Caco-2 (cell line): ENCODE measurements at places on chromosomes 6 and 20. TPM values are rescaled to one million over a fixed set of nuclear protein-coding genes. Genes with fewer than 3 reads are reported as not detected.

The RAB44 gene
- not detected in 2 replicates for total RNA-seq

DNA sequence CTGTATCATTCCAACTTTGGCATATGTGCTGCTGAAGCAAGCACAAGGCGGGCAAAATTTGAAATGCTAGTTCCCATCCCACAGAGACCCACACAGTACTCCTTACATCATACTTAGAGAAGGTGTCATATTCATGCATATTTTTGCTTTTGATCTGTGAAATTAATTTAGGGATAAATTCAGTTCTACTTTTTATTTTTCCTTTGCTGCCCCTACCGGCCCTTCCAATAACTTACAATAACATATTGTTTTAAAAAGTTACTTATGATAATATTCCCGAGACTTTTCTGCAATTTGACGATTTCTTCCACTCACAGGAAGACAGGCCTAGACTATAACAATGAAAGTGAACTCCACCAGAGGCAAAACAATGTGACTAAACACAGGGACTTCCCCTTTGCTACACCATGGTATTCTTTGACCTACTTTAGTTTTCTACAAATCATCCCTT lies 35.0 kb downstream of the SESN1 start:
- no peak overlapping the region for H3K4me3 ChIP-seq
- 0 out of 2 replicates have a peak, but pooled peaks cover 6% of the 10 kb centered on the region for H3K4me1 ChIP-seq
- H3K27me3 ChIP-seq = no peaks in the 10 kb centered on the region
- H3K36me3 ChIP-seq = no peaks in the 10 kb centered on the region
- no peak overlapping the region for H3K27ac ChIP-seq

DNA sequence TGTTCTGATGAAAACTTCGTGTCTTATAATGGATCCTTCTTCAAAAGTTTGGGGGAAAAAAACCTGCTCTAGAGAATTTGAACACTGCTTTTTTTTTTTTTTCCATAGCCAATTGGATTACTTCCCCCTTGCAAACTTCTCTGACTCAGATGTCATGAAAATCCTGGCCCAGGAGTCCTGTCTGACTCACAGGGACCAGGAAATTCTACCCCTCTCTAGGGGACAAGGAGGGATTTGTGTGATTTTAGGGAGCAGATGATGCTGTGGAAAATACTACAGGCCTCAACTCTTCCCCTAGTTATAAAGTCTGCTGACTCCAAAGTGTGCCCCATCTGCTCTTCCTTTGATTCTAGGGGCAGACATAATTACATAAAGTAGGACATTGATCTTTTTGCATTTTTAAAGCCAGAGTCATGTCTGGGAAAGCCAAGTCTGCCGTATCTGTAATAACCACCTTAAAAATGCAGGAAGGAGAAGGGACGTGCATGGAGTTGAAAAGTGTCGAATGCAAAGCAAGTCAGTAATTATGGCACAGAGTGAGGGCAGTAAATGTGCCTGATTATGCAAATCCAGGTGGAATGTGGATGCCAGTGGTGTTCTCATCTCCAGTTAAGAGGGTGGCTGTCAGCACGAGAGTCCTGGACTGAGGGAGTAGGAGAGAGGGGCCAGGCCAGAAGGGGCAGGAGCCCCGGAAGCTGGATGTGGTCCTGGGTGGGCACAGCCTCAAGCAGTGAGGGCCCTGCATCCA lies 144.3 kb upstream of the SULF2 start:
- no peaks in the 10 kb centered on the region for H3K36me3 ChIP-seq
- no peak for DNase-seq
- H3K27ac ChIP-seq = no peak overlapping the region
- H3K4me1 ChIP-seq = no peaks in the 10 kb centered on the region
- H3K27me3 ChIP-seq = no peaks in the 10 kb centered on the region; the same call in 1 of the 2 replicates

The ADGRF5 gene
- not detected in 2 replicates for total RNA-seq

DNA sequence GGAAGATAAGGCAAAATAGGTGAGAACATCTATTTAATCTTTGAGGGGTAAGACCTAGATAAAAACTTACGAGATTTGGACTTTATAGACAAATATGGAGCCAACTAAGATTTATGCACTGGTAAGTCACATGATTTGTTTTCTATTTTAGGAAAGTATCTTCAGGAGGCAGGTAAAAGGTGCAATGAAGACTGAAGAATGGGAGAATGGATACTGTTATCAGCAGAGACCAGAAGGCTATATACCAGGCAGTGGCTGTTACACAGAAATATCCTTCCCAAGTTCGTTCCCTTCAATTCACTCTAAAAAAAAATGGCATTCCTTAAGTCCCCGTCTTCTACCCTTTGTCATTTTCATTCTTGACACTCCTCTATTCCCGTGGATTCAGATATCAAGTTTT lies 123.8 kb downstream of the MYB start:
- no peaks in the 10 kb centered on the region for H3K27me3 ChIP-seq
- no peak overlapping the region for H3K4me3 ChIP-seq
- H3K27ac ChIP-seq = no peak overlapping the region
- H3K36me3 ChIP-seq = no peaks in the 10 kb centered on the region
- H3K4me1 ChIP-seq = no peaks in the 10 kb centered on the region
- no peak for DNase-seq

- no peak overlapping the region for H3K4me3 ChIP-seq
- no peaks in the 10 kb centered on the region for H3K27me3 ChIP-seq
- no peaks in the 10 kb centered on the region for H3K36me3 ChIP-seq
- no peaks in the 10 kb centered on the region for H3K4me1 ChIP-seq
Measured at GRCh38 chr6:168619560-168620314, 178.8 kb downstream of the SMOC2 start.

DNA sequence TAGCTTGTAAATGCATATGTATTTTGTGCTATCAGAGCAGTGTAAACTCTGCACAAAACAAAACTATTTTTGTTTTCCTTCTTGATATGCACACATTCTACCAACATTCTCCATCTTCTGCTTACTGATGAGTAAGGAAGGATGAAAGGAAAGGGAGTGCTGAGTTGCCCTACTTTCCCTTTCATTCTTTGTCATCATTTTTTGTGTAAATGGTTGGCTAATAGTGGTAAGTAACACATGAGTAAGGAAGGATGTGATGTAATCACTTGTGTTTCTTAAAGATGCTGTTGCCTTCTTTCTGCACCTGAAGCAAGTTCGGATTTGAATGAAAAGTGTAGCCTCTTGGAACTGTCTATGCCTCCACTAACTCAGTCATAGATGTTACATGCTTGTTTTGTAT lies 4.6 kb upstream of the REV3L start:
- no peaks in the 10 kb centered on the region for H3K36me3 ChIP-seq
- no peak overlapping the region for H3K27ac ChIP-seq
- H3K4me3 ChIP-seq = no peak overlapping the region
- H3K27me3 ChIP-seq = no peaks in the 10 kb centered on the region
- H3K4me1 ChIP-seq = peaks cover 7% of the 10 kb centered on the region; the same call in 1 of the 2 replicates
- DNase-seq = no peak

GRCh38 chr6:128667339-128667858 lies 147.0 kb upstream of the PTPRK start:
- H3K27me3 ChIP-seq = no peaks in the 10 kb centered on the region
- no peak for DNase-seq
- no peaks in the 10 kb centered on the region for H3K36me3 ChIP-seq

The SPATA25 gene
- total RNA-seq = 6.7 and 7.3 TPM in 2 replicates

- H3K4me1 ChIP-seq = peaks cover 40% of the 10 kb centered on the region
- no peaks in the 10 kb centered on the region for H3K36me3 ChIP-seq
- DNase-seq = no peak
- no peak overlapping the region for H3K4me3 ChIP-seq
- H3K27ac ChIP-seq = no peak overlapping the region
- H3K27me3 ChIP-seq = no peaks in the 10 kb centered on the region
Measured at GRCh38 chr6:1329708-1330107, 17.8 kb downstream of the FOXQ1 start.
